ENCODE measurements at places on chromosomes 16 and 17.

DNA sequence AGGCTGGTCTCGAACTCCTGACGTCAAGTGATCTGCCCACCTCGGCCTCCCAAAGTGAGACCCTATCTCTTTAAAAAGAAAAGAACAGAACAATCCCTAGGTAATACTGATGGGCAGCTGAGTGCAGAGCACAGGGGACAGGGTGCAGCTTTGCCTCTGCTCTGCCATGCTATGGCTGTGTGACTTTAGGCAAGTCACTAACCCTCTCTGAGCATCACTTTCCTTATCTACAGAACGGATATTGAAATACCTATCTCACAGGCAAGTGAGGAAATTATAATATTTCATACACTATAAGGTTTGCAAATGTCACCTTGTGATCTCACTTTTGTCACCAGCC, 4.1 kb downstream of the CASKIN2 start:
- DNase-seq: no peak

DNA sequence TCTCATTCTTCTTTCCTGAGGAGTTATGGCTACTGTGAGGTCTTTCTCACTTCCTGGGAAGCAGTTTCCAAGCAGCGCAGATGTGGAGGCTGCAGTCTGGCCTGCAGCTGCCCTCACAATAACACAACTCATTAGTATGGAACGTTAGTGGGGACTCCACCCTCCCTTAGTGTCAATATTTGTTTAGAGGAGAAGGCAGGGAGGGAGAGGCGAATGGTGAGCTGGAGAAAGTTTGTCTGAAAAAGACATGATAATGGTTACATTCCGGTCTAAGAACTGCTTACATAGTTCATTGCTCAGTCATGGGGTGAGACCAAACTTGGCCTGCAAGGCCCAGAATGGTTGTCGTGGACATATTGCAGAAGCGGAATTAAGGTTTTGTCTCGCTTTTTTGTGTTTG, 170.2 kb downstream of the HS3ST3B1 start:
- no peak for DNase-seq

- no peak for DNase-seq
These were observed 18.4 kb downstream of the OGFOD1 start for GRCh38 chr16:56469748-56470147.

GRCh38 chr17:80307994-80308691, 47.5 kb downstream of the RNF213 start:
- no peak for DNase-seq

DNA sequence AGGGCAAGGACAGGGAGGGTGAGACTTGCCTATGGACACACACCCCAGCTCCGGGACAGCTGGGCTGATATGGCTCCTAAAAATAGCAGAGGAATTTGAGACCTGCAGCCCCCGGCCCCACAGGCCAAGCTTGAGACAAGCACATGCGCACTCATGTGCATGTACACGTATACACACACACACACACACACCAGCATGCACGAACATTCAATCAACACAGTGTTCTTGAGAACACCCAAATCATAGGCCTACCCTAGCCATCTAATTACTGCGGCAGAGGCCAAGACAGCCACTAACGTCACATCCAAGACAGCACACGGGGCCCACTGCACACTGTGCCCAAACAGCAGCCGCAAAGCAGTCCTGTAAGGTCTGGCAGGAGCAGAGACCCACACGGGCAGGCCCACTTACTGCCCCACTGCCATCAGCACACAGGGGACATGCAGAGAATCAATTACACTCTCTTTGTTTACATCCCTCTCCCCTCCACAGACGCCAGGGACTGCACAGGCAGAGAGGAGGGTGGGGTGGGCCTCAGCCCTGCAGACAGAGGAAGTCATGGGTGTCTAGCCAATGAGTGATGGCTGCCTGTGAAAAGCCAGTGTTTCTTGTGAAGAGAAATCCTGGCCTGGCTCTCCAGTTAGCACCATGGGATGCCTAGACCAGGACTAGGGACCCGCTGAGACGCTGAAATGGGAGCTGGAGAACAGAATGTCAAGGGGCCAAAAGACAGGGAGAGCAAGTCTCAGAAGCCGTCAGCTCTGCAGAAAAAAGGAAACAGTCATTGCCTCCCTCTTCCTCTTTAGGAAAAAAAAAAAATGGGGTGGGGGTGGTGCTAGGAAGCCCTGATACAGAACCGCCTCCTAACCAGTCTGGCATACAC, 39.3 kb downstream of the MYO18A start:
- no peak for DNase-seq

- DNase-seq: no peak
These were observed 648.1 kb downstream of the TOX3 start for GRCh38 chr16:51898872-51899271.

- no peak for DNase-seq
These were observed 596.2 kb downstream of the MAF start for GRCh38 chr16:79004309-79004708.

GRCh38 chr16:70678121-70678897, 7.5 kb downstream of the MTSS2 start:
- DNase-seq: no peak

GRCh38 chr17:63699638-63700527, at the start of gene LIMD2:
TSS of gene LIMD2 (minus strand) at chr17:63700125. CDS start at chr17:63699298, 827 bp downstream.
- DNase-seq: no peak

DNA sequence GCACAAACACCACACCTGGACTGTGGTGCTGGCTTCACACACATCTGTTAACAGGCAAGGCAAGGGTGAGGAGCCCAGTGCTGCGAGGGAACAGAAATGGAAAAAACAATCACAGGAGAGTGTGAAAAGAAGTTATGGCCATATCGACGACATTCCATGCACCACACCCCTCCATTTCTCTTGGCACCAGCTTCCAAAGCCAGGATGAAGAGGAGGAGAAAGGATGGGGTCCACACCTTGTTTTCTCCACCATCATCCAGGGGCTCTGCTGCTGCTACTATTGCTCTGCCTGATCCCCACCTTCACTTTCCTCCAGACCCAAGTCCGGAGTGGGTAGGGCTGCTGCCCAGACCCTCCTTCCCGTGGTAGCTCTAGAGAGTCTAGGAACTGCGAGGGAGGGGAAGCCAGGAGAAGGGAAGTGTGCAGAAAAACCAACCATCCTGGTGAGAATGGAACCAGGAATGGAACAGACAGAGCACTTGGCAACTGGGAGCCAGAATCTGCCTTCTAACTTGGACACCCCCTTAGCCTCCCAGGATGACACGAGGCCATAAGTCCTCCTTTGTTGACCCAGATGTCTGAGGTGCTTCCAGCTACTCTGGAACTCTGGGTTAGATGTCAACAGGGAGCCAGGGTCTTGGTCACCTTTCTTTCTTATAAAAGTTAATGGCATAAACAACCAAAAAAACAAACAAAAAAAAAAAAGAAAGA, 1.2 kb upstream of the PROCA1 start:
- DNase-seq: no peak

DNA sequence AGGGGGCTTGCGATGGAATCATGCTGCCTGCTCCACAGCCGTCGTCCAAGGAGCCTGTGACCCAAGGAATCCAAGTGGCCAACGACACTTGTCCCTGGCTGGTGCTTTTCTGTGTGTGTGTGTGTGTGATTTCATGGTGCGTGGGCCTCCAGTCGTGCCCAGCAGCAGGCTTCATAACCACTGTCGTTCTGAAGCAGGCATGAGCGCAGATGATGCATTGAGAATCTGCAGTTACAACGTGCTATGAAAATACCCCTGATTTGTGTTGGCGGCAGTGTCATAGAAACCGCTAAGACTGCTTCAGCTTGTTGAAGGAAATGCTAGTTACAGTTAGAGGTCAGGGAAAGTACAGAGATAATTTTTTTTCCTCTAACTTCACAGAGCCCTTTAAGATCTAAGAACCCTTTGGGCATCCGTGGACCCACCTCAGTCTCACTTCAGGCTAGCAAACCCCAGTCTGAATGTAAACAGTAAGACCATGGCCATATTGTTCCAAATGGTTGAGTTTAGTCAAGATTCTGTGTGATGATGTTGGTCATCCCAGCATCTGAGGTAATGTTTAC, 15.6 kb downstream of the C16orf90 start:
- DNase-seq: no peak

DNA sequence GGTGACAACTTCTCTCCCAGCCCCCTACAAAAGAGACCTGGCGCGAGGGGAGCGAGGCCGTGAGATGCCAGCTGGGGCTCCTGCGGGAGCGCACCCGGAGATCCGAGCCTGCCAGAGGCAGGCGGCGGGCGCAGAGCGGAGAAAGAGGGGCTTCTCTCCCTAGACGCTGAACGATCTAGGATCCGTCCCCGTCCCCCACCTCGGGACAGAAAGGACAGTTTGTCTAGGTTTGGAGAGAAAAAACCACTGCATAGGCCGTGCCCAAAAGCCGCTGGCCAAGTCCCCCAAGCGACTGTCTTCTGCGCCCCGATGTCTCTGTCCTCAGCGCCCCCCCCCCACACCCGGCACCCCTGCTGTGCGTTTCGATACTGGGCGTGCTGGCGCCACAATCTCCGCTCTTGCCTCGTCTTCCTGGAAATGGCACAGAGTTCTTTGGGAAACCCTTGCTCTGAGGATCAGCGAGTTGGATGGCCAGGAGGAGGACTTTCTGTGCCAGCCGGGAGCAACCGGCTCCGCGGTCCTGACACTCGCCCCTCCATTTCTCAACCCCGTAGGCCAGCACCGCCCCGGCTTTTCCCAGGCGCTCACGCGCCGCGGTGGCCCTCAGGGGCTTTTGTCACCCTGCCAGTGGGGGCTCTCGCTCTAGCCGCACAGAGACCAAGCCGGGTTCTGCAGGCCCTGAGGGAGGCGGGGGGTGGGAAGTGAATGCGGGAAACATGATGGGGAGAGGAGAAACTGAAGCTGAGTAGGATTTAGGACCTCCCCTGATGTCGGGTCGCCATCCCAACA, 1.0 kb downstream of the SSTR2 start:
- no peak for DNase-seq

DNA sequence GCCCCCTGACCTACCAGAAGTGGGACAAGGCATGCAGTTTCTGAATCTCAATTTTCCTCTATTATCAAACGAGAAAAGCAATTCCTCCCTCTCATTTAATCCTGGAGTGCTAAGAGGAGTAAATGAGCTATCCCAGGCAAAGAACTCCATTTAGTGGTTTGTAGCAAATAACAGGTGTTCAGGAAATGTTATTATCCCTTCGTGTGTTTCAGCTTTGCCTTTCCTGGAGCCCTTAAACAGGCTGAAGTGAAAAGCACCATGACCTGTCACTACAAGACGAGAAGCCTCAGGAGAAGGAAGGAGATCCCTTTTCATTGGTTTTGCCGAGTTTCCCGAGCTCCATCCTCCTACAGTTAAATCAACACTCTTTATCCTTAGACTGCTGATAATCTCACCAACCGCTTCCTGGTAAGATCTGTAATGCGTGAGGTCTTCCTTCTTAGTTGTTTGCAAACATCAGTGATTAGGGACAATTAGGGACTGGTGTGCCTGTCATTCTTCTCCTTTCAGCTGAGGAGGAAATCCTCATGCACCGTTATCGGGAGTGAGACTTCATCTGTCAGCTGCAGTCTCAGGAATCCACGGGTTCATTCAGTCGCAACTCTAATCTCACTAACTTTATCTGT, 30.8 kb upstream of the MYOCD start:
- no peak for DNase-seq

DNA sequence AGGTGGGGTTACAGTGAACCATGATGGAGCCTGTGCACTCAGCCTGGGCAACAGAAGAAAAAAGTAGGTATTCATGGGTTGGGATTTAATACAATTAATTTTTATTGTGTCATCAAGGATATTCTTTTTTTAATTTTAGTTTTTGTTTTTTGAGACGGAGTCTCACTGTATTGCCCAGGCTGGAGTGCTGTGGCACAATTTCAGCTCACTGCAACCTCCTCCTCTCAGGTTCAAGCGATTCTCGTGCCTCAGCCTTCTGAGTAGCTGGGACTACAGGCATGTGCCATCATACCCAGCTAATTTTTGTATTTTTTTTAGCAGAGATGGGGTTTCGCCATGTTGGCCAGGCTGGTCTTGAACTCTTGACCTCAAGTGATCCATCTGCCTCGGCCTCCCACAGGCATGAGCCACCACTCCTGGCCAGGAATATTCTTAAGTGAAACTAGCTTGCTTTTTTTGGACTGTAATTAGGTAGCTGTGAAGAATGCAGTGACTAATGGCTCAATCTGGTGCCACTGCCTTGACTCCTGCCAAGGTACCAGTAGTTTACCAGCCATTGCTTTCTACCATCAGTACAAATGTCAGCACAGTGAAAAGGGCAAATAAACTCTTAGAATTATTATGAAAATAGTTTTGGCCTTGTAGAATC, 4.8 kb downstream of the PPM1D start:
- no peak for DNase-seq
